Activated T-helper 2 cell treated with anti-CD3 and anti-CD28 coated beads, Interferon-gamma antibody, Interleukin-2, Interleukin-4, amounts not matched to agents 10 μg/mL and 5 μg/mL and 100 μg/mL, durations not matched to agents 14 hours and 24 hours and 36 hours (primary cell): ENCODE measurements at places on chromosomes 5 and 9.

- DNase-seq: no peak
Observed at GRCh38 chr5:120017513-120017912, 388.2 kb downstream of the FAM170A start.

DNA sequence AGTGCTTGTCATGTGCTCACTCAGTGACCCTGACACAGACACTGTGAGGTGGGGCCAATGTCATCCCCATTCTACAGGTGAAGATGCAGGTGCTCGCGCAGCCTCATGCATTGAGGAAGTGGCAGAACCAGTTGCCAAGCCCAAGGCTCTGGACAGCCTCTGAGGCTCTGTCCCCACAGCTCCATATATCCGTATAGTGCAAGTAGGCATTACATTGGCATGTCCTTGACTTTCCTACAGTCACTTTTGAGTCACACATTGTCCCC is 58.8 kb upstream of the ANGPTL2 start:
- no peak for DNase-seq

- no peak for DNase-seq
Observed at GRCh38 chr9:35277171-35277520, 115.3 kb downstream of the UNC13B start.

DNA sequence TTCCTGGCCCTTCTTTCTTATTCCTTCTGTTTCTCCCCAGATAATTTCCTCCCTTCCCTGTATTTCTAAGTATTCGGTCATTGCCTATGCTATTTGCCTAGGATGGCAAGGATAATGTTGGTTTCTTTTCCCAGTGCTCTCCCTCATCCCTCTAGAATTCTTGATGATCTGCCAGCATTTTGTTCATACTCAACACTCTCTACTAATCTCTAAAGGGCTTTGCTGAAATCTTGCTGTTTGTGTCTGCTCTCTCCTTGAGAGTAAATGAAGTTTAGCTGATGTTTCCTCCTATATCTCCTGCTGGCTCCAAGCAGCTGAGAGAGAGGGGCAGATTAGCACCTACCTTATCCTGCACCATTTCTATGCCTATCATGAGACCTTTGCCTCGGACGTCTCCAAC is 38.1 kb downstream of the AGXT2 start:
- DNase-seq: no peak

DNA sequence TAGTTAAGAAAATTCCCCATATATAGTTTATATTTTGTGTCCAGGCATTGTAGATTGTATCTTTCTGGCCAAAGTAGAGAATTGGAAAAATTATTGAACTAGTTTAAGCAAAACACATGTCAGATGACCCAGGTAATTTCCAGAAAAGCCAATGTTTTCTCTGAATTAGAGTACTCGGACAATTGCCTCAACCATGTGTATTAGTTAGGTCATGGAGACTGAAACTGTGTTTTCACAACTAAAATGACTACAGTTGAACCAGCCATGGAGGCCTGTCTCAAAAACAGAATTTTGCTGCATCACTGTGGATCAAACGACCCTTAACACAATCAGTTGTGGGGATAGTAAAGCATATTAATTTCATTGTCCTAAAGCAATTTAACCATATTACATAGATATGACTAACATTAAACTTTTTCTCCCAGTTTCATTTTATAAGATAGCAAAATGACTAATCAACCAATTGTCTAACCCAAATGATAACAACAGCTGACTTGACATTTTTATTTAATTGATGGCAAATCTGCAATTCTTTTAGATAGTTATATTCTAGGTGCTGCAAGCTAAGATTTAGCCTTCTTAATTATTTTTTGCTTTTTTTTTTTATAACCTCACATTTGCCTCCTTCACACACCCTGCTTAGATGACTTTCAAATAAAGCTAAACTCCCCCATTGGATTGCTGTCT is 39.2 kb upstream of the SPDL1 start:
- DNase-seq: no peak

GRCh38 chr9:108205276-108205675 is 650.5 kb downstream of the ACTL7B start:
- DNase-seq: no peak

GRCh38 chr5:66779528-66779927 is 183.3 kb downstream of the MAST4 start:
- DNase-seq: no peak

- no peak for DNase-seq
Observed at GRCh38 chr5:134614450-134615085, 18.1 kb downstream of the SAR1B start.

- DNase-seq: no peak
Observed at GRCh38 chr5:108436696-108437095, 54.8 kb upstream of the FBXL17 start.

DNA sequence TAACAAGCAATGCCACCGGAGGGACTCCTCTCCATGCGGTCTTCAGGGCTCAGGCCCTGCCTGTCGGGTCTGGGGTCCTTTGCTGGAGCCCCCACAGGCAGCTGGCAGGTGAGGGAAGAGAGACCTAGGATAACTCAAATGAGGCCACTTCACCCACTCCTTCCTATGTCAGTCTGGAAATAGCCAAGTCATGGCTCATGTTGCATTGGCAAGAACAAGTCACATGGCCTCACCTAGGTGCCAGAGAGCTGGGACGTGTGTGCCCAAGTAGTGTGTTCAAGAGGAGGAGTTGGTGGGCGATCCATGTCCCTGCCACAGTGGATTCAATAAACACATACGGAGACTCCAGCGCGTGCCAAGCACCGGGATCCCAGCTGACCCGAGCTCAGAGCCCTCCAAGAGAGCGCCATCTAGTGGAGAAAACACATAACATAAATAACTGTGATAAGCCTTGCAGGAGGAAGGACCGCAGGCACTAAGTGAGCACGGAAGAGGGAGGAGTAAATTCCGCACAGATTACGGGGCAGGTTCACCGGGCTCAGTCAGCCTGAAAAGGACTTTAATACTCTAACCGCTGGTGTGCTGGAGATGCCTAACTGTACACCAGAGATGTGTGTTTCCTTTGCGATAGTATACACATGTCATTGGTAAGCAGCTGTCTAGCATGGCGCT is 580.8 kb downstream of the CCDC171 start:
- peak; percentile 18 for DNase-seq

DNA sequence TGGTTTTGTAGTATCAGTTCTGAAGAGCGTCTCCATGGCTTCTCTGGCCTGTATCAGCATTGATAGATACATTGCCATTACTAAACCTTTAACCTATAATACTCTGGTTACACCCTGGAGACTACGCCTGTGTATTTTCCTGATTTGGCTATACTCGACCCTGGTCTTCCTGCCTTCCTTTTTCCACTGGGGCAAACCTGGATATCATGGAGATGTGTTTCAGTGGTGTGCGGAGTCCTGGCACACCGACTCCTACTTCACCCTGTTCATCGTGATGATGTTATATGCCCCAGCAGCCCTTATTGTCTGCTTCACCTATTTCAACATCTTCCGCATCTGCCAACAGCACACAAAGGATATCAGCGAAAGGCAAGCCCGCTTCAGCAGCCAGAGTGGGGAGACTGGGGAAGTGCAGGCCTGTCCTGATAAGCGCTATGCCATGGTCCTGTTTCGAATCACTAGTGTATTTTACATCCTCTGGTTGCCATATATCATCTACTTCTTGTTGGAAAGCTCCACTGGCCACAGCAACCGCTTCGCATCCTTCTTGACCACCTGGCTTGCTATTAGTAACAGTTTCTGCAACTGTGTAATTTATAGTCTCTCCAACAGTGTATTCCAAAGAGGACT is 1.5 kb downstream of the GPR21 start:
- no peak for DNase-seq
